ENCODE measurements at places on chromosomes 6 and 20.

GRCh38 chr6:165881806-165882205 lies 218.8 kb upstream of the PDE10A start:
- DNase-seq, result no peak

- DNase-seq, result no peak
Observed at GRCh38 chr6:111173341-111173740, 86.0 kb downstream of the SLC16A10 start.

GRCh38 chr6:2447931-2448330 lies 202.5 kb upstream of the GMDS start:
- DNase-seq, result no peak

DNA sequence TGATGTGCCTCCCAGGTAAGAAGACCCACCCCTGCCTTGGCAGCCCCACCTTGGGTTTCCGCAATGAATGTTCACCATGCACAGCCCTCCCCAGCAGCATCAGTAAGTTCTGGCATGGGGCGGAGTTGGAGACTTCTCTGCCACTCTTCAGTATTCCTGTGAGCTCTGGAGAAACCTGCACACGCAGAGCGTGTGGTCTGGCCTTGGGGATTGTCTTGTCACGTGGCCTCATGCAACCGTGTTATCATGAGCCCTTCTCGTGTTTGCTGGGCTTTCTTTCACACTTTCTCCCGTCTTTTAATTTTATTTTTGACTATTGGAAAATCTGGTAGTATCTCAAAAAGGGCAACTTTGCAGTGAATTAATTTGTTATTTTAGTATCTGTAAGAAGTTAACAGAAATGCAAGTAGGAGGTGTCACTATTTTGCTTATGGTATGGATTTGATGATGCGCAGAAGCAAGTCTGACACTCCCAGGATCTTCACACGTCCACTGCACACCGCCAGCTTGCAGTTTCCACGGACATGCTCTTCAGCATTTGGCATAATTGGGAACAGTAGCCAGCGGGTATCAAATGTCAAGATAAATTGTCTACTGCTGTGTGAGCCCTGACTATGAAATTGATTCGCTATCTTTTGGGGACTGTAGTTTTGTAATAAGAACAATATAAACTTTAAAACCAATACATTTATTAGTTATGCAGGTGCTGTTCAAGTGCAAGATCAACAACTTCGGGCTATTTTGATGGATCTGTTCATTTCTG lies 463.5 kb downstream of the QKI start:
- DNase-seq, result no peak

DNA sequence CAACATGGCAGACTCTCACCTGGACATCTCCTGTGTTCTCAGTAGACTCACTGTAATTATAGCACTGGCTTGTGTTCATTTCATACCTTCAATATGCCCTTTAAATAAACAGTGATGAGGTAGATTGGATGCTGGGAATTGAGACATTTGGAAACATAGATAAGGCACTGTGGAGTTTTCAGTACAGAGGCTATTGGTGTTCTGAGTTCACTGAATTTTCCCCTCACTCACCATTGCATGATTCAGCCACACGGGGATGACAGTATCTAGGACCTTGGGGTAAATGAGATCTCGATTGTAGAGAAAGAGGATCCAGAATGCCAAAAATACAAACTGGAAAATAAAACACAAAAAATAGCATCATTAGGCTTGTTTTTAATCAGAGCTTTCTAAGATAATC lies 12.6 kb downstream of the ADTRP start:
- no peak for DNase-seq

- DNase-seq, result no peak
Observed at GRCh38 chr6:136790411-136791295, 1.6 kb downstream of the MAP3K5 start.

GRCh38 chr6:135938576-135939207 lies 87.2 kb downstream of the PDE7B start:
- DNase-seq, result peak; percentile 1

- no peak for DNase-seq
Observed at GRCh38 chr6:98463038-98464000, 371.1 kb upstream of the POU3F2 start.

DNA sequence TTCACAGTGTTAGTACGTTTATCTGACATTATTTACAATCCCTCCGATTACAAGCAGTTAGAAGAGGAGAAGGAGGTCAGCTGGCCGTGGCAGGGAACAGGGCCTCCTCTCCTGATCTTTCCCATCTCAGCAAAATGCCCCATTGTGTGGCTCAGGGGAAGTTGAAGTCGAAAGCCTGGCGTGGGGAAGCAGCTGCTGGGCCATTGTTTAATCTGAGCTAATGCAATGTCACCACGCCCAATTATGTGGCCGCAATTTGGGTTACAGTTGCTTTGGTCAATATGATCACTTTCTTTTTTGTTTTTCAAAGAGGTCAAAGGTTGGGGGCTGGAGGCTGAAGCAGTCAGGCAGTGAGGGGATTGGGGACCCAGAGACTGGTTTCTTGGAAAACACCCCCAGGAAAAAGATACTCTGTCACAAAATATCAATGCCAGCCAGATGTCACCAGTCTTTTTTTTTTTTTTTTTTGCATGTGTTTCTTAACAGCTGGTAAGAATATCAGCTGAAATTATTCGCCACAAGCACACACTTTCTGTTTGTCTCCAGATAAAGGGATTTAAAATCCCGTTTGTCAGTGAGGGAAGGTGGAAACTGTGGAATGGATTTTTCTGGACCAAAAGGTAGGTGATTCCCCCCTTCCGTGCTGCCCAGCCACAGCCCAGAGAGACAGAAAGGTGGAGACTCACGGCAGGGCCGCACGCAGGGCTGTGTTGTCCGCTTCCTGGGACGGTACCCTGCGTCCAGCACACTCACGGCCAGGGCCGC lies 24.6 kb downstream of the DLL1 start:
- no peak for DNase-seq

DNA sequence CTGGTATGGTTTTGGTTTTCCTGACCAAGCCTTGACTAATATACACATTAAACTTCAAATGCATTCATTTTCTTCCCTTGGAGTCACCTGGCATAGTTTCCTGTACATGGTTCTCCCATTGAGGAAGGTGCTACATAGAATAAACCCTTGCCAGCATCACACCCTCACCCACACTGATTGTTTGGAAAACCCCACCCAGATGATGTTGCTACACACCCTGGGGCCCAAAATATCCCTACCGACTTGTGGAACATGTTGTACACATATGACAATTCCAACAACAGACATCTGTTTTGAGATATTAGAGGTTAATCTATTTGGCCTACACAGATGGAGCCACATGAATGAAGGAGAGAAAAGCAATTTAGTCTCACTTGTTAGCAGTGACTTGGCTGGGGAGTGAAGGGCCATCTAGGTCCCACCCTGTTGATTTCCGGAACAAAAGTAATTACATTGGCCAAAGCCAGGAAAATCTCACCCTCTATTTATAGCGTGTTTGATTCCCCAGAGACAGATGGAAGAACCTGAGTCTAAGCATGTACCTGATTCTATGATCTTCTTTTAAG lies 606.0 kb upstream of the BTBD3 start:
- DNase-seq, result no peak

DNA sequence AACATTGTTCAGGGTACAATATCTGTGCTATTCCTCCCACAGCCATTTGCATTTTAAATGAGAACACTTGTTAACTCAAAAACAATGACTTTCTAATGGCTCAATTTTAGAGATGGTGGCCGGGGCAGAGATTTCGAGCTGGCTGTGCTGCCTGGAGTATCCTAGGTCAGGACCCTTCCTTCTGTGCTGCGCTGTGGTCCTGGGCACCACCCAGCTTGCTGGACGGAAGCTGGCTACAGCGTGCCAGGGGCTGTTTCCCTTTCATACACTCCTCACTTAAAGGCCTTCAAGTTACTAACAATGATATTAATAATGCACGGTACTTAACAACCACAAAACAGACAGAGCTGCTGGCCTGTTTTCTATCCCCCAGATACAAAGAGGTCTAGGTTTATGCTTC lies 194.4 kb upstream of the CST7 start:
- no peak for DNase-seq

DNA sequence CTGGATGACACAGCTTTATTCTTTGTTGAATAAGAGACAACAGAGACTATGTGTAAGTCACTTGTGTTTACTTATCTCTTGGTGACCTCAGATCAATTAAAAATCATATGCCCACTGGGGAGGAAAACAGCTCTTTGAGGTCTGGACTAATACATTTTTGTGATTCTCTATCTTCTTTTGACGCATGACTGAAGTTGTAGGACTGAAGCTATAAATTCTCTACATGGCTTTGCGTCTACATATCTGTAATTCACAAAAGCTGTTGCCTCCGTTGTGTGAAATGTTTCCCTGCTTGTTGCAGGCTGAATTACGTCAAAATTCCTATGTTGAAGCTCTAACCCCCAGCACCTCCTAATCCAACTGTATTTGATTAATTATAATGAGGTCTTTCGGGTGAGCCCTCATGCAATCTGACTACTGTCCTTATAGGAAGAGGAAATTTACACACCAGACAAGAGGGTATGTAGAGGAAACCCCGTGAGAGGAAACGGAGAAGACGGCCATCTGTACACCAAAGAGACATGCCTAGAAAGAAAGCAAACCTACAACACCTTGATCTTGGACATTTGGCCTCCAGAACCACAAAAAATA lies 481.6 kb downstream of the PRKN start:
- DNase-seq, result no peak

DNA sequence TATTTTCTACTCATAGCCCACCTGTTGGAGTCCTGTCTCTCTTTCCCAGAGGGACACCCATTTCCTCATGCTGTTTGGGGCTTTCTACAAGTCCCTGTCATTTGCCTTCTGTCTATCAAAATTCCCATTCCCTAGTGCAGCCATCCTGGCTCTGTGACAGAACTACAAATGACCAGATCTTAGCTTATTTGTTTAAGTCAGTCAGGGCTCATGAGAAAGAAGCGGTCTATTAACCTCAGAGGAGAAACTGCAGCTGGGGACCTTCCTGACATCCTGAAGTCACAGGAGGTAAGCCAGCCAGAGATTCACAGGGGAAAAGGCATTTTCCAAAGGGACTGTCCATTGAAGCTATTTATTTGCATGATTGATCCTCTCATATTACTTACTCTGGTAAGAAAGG lies 1.7 kb upstream of the COL9A1 start:
- DNase-seq, result no peak

GRCh38 chr6:31681135-31681671 lies 336 bp upstream of the LY6G5C start:
- peak; percentile 25 for DNase-seq

DNA sequence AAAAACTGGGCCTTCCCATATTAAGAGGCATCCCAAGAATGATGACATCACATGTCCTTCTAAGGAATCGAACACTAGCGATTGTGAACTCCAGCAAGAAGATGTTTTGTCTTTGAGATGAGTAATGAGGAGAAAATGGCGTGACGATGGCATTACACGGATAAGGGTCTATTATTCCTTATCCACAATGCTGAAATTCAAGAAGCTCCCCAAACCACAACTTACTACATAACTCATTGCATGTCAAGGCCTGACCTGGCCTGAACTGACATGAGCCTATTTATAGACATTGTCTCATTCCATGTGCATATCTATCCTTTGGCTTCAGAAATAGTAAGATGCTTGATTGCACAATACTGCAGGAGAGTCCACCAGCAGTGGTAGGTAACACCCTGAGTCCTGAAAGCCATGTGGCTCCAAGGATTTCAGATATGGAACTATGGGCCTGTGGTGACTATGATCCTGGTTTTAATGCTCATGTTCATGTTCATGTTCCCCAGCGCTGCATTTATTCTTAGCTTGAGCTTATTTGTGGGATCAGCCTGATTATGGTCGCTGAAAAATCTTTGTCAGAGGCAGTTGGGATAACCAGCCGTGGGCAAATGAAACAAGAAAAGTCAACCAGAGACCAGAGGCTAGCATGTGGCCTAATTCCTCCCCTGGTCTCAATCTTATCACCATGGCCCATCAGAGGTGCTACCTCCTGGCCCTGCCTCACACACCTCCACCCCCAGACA lies 183.2 kb upstream of the JARID2 start:
- DNase-seq, result no peak

GRCh38 chr6:51116723-51117122 lies 298.1 kb downstream of the TFAP2B start:
- no peak for DNase-seq

DNA sequence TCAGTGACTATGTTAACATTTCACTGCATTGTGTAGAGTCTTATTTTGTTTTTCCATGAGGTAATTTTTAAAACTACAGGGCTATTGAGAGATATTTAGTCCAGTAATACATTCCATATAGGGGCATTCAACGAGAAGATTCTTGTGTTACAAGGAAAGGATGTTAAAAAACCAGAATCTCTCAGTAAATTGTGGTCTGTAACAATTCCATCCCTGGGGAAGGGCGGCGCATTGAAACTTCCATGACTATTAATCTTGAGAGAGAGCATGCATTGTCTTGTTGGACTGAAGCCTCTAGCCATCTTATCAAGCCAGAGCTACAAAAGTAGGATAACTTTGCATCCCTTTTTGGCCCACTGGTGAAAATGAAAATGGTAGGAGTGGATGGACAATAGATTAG lies 119.7 kb downstream of the BCKDHB start:
- DNase-seq, result no peak

GRCh38 chr6:1524040-1524480 lies 85.7 kb upstream of the FOXC1 start:
- no peak for DNase-seq

DNA sequence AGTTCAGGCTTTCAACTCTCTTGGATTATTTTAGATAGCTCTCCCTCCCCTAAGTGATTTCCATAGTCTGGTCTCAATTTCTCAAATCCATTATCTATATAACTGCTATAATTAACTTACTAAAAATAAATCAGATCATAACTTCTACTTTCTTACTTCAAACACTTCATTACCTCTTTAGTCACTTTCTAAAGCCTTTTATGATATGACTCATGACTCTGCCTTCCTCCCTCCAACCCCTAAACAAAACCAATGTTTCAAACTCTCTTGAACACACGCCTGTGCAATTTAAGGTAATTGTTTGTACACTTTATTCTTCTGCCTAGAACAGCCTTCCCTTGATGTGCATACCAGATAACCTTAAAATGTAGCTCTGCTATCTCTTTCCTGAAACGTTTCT lies 100.5 kb downstream of the LMBRD1 start:
- DNase-seq, result no peak

DNA sequence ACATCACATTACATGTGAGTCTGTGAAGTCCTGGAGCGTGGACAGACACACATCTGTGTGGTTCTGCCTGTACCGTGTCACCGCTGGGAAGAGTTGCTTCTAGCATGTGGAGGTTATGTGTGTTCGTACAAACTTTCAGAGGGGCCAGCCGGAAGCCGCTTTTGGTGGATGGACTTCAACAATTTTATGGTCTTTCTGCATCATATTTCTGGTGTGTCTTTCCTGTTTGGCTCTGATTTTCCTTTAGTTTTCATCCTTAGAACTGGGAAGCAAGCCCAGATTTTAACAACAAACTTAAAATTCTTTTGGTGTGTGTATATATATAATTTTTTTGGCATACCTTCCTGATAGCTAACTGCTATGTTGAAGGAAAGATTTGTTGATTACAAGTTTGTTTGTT lies 71.2 kb downstream of the TIAM2 start:
- no peak for DNase-seq

DNA sequence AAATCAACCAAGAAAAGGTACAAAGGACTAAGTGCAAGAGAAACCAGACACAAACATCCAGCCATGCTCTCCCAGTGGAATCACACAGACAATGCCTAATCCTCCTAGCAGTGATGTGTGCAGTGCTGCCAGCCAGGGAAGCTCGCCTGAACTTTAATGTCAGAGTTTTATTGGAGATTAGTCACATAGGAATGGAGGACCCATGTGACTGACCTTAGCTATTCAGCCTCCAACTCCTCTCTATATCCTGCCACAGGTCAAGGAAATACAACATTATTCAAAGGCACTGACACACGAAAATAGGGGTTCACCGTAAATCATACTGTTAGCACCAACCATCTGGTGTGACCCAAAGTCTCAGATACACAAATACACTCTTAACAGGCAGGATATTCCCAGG lies 684.6 kb downstream of the DOK5 start:
- no peak for DNase-seq
